ENCODE measurements at places on chromosomes 7 and 10.

DNA sequence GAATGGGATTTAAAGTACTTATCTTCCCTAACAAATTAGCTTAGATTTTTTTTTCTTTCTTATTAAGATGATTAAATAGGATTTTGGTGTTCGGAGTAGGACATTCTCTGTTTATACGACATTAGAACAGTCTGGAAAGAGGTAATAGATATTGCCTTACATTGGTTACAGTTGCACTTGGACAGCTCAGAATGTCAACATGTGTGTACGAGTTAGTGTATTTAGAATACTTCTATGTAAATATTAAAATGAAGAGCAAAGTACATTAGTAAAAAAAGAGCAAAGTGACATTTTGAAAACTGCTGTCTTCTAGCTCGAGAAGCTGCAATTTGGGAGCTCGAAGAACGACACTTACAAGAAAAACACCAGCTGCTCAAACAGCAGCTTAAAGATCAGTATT, 51.5 kb downstream of the SLK start:
- no peak for DNase-seq

GRCh38 chr7:99789441-99790070, 5.6 kb upstream of the CYP3A4 start:
- DNase-seq, result no peak

DNA sequence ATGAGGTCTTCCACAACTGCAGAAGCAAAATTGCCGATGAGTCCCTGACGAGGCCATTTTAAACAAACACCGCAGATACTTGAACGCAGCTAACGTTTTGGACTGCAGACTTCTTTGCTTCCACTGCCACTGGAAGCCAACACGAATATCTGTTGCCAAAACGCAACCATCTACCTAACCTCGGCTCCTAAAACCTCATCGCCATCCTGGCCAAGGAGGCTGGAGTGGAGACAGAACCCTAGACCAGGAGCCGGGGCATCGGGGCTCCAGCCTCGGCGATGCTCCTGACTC, 493 bp downstream of the WDR91 start:
- no peak for DNase-seq

DNA sequence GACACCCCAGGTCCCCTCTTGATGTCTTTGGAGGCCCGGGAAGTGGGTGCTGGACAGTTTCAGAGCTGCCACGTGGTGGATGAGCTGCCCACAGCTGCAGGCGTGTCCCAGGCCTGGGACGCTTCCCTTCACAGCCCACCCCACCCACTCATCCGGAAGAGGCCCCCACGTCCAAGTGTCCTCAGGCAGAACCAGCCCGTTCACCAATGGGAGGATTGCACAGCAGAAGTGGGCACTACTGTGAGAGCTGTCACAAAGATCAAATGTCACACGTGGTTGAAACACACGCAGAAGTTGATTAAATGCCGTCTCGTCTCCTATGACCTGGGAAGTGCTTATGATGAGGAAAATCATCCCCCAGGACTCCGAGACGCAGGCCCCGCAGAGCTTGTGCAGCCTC, 52.9 kb downstream of the STK32C start:
- no peak for DNase-seq

DNA sequence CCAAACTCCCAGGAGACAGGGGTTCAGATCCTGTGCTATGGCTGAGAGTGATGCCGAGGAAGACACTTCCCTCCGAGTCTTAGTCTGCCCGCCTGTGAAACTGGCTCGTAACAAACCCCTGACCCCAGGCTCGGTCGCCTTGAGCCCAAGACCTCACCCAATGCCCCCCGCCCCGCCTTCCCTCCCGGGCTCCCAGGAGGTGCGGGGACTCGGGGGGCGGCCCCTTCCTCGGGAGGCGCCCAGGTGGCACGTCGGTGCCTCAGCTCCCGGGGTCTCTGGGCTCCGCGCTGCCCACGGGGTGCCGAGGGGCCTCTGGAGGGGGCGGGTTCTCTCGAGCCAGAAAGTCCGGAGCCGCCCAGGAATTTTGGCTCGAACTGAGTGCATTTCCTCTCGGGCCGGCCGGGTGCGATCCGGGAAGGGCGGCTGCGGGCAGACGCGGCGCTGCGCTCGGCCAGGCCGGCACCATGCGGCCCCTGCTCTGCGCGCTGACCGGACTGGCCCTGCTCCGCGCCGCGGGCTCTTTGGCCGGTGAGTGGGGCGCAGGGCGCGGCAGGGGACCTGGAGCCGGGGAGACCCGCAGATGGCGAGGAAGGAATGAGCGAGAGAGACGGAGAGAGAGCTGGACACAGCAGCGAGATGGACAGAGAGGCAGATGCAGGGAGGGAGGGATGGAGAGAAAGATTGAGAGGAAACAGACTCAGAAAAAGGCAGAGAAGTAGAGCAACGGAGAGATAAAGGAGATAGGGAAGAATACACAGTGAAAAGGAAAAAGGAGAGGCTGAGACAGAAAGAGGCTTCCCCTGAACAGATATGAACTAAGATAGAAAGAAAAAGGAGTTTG, at the start of gene PLAC9:
PLAC9 (plus strand) TSS at position 432 of the 841 bp plus-strand sequence; CDS start at position 465, 33 bp downstream.
- peak; percentile 60 for DNase-seq

DNA sequence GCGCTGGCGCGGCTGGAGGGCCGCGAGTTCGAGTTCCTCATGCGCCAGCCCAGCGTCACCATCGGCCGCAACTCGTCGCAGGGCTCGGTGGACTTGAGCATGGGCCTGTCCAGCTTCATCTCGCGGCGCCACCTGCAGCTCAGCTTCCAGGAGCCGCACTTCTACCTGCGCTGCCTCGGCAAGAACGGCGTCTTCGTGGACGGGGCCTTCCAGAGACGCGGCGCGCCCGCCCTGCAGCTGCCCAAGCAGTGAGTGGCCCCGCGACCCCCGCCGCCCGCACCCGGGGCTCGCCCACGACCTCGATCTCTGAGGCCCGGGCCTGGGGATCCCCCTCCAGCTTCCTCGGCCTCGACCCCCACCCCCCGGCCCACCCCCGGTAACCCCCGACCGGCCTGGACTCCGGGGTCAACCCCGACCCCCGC, 537 bp downstream of the FOXK1 start:
- no peak for DNase-seq

DNA sequence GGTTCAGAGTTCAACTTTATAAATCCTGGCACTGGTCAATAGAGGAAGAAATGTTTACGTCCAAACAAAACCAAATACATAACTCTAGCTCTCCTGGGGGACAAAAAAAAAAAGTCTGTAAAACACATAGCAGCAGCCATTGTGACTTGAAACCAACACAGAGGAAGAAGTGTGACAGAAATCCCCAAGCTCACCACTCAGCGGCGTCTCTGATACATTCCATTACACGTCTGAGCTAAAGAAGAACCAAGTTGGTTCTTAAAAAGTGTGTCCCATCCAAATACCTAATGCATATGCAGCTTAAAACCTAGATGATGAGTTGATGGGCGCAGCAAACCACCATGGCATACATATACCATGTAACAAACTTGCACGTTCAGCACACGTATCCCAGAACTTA, 58.3 kb upstream of the NANOS1 start:
- no peak for DNase-seq

DNA sequence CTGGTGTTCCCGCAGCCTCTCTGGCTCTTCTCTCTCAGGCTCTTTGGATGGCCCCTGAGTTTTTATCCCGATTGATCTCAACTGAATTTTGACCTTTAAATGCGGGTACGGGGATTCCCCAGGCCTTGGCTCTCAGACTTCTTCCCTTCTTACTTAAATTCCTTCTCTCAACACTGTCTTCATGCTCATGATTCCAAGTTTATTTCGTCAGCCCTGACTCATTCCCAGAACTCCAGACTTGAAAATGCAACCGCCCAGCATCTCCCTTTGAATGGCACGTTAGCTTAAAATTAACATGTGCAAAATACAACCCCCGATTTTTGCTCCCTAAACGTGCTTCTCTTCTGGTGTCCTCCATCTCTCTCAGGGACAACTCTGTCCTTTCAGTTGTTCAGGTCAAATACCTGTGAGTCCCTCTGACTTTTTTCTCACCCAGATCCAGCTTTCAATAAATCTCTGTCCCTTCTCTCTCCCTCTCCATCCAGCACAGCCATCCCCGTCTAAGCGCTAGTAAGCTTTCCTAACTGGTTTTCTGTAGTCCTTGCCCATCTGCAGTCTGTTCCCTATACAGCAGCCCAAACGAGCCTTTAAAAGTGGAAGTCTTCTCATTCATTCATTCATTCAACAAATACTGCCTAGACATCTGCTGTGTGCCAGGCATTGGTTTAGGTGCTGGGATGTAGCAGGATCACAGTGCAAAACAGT, 7.1 kb downstream of the HECW1 start:
- no peak for DNase-seq

GRCh38 chr10:119713744-119714483, 11.9 kb upstream of the INPP5F start:
- DNase-seq, result no peak

GRCh38 chr7:28573059-28573553, 160.8 kb downstream of the CREB5 start:
- DNase-seq, result no peak

- no peak for DNase-seq
Measured at GRCh38 chr10:35922876-35923600, 280.9 kb upstream of the FZD8 start.

DNA sequence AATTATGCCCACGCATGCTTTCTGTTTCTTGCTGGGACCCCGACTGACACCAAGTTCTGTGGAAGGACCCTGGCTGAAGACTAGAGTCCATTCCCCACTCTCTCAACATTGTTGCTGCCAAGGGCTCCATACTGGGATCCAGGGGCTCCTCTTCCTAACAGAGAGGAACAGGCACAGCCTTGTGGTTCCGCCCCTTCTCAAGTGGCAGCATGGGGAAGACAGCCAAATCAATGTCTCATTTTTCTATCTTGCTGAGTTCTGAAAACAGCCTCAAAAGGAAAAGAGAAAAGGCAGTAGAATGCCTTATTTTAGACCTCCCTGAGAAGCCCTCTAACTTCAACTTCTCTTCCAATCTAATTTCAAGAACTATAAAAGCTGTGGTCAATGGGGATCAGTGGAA, 23.7 kb upstream of the LAMB1 start:
- DNase-seq, result no peak

DNA sequence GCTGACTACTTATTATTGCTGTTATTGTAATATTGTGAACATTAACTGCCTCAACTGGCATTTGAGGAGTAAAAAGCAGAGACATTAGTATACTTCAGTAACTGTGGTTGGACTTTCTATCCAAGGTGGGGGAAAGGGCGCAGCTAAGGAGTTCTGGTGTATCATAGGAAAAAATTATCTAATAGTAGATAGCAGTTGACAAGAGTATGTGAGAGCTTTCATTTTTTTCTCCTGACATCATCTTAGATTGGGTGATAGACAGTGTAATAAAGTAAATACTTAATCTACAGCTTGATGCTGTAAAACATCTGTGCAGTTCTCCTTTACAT, 68.9 kb downstream of the PHTF2 start:
- no peak for DNase-seq

DNA sequence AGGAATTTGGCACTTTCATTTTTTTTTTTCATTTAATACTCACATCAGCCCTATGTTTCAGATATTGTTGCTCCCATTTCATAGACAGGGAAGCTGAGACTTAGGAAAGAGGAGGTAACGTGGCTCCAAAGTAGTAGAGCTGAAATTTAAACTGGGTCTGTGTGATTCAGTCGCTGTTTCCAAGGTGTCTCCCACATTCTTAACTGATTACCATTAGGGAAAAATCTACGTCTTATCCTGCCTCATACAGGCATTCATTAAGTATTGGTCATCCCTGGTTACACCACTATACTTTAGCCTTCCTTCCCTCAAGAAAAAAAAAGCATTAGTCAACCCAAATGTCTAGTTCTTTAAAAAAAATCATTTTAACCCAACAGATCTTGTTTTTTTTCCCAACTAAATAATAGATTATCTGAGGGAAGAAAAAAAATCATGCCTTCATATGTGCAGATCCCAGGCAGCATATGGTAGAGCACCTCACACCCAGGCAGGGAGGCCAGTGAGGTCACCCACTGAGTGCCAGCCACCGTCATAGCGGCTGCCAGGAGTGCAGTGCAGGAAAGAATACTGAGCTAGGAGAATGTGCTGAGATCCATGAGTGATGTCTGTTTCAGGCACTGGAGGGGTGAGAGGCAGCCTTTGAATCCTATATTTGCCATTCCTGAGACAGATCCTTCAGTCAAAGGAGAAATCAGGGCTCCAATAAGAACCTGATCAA, 59.0 kb upstream of the SORCS3 start:
- DNase-seq, result no peak

DNA sequence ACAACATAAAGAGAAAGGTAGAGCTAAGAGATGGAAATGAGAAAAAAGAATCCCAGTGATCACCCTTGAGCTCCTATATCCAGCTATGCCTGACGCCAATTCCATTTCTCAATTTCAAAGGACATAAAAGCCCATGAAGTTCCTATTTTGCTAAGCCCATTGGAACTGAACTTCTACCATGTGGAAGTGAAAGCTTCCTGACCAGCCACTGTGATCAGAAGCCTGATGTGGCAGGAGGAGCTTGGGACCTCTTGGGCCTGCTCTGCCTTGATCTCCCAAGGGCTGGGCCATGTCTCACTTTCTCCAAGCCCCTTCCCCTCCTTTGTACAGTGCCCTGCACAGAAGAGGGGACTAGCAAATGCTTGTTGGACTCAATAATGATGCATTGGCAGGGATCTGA, 52.7 kb downstream of the PRLHR start:
- DNase-seq, result no peak

DNA sequence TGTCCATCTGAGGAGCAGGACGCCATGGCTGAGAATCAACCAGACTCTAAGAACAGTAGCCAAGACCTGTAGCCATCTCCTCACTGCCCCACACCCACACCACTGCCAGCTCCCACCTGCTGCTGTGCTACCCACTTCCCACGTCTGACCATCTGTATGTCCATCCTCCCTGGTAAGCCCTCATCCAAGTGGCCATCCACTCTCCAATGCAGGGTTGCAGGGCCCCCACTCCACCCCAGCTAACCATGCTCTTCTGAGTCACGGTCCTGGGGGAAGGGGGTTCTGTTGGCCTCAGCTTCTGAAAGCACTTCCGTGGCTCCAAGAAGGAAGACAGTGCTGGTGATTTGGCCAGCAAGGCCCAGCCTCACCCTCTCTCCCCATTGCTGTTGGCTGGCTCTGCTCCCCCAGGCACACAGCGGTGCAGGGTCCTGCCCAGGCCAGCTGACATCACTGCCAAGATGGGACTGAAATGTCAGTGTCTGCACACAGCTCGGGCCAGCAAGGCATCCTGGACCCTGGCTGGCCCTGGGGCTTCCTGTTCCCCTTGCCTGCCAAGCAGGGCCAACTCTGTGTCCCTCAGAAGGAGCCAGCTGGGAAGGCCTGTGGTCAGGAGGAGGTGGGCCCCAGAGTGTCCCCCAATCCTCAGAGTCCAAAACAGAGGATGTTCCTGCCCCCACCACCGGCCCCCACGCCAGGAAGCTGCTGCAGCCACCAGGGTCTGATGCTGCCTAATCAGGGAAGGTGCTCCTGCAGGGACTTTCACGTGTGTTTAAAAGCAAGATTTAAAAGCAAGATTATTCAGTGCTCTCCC, 17.5 kb downstream of the RASGEF1A start:
- DNase-seq, result no peak

GRCh38 chr10:35377050-35377728, 40.9 kb downstream of the CCNY start:
- DNase-seq, result no peak

DNA sequence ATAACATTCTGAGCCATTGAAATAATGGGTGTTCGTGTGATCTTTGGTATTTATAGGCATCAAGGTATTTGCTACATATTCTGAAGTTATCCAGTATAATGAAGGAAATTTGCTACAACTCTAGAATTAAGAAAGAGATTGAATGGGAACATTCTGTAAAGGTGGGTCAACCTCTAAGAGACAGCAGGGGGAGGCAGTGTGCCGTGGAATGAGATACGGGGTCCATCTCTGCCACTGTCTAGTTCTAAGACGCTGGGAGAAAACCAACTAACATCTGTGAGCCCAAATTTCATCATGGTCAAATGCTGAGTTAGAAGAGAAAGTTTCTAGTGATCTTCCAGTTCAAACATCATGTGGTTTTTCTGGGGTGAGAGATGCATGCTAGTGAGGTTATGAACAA, 368.9 kb downstream of the SORCS1 start:
- DNase-seq, result peak; percentile 75
